ENCODE measurements at places on chromosomes 1 and 21. TPM values are rescaled to one million over a fixed set of nuclear protein-coding genes. Genes with fewer than 3 reads are reported as not detected.
A peak's percentile ranks its signal among the peaks of the same experiment; 100 is the strongest.

- peak; percentile 3 for DNase-seq
Observed at GRCh38 chr1:109762821-109763645, 690 bp downstream of the EPS8L3 start.

- DNase-seq: no peak
Observed at GRCh38 chr1:91555074-91555730, 54.6 kb downstream of the CDC7 start.

DNA sequence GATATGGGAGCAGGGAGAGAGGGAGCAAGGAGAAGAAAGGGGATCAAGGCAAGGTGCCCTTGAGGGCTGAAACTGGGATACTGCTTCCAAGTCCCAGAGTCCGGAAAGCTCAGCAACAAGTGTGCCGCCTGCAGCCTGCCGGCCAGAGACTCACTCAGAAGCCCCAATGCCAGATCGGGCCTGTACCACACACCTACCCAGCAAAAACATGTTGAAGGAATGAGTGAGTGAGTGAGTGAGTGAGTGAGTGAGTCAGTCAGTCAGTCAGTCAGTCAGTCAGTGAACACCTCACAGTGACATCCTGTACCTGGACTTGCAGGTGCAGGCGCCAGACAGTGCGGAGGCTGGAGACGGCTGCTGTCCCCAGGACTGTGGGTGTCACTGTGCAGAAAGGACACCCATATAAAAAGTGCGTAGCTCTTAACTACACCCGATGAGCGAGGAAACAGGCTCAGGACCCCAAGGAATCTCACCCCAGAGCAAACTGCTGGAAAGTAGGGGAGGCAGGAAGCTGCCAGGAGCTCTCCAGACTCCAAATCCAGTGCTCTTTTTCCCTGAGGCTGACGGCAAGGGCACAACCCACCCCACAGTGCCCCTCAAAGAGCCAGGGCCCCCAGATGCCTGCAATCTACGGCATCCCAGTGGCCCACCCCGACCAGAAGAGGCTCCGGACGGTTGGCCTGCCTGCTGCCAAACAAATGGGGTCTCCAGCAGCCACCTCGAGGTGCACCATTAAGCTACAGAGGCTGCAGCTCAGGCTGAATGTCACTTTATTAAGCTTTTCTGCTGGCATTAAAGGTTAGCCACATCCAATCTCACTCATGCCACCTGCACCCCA is 261.7 kb downstream of the NPHP4 start:
- no peak for DNase-seq

CDK11B gene
- 49.8 TPM for total RNA-seq

TNFRSF9 gene
- 1.1 TPM for total RNA-seq

SLAMF7 gene
- total RNA-seq: 3.9 TPM
